ENCODE measurements at places on chromosomes 12 and 14. TPM values are rescaled to one million over a fixed set of nuclear protein-coding genes. Genes with fewer than 3 reads are reported as not detected.

Gene CCDC60
- polyA plus RNA-seq: not detected

Gene KCNK13
- 1.9 TPM for polyA plus RNA-seq

Gene KIF5A
- 0.06 TPM for polyA plus RNA-seq

Gene CLEC1A
- polyA plus RNA-seq: 4.8 TPM

Gene RAN
- polyA plus RNA-seq: 586 TPM

Gene CLECL1
- 0.25 TPM for polyA plus RNA-seq

Gene SLC6A15
- not detected for polyA plus RNA-seq

Gene SLC35F4
- not detected for polyA plus RNA-seq

Gene CFAP54
- polyA plus RNA-seq: not detected

DNA sequence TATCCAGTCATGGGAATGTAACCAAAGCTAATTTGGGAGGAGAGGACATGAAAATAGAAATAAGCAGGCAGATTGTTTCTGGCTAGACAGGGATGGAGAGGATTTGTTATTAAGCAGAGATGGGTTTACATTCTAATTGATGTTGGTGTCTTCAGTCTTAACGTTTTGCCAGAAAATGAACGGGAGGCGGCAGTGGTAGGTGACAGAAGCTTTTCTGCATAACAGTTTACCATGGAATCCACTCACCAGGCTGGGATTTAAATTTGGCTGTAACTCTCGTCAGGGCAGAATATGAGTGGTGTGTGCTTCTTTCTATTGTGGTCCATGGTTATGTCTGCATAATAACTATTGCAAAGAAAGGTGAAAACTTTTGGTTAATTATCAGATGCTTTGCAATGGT is 50.2 kb upstream of the OTX2 start:
- DNase-seq: no peak

DNA sequence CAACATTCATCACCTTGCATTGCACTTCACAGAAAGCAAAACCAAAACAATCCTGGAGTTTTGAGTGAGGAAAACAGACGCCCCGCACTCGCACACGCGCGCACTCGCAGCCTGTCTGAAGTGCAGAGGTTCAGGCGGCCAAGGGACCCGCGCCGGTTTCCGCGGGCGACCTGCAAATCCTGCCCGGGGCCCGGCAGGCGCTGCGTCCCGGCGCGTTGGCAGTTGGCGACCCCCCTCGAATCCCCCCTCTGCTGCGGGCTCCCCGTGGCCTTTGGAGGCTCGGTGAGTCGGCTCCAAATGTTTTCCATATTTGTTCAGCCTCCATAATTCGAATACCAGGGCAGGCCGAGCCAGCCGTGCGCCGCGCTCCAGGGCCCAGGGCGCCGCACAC is at the start of gene SSPN:
SSPN (plus strand) TSS at position 324 of the 391 bp plus-strand sequence. CDS start 100 bp downstream, outside the sequence.
- DNase-seq: peak; percentile 73

DNA sequence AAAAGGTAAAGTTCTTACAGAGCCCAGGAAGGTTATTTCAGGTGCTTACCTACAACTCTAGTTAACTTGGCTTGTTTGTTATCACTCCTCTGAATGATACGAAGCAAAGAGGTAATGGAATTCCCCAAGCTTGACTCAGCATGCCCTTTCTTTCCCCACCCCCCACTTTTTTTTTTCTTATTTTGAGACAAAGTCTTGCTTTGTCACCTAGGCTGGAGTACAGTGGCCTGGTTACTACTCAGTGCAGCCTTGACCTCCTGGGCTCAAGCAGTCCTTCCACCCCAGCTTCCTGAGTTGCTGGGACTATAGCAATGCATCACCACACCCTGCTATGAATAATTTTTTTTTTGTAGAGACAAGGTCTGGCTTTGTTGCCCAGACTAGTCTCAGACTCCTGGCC is 17.1 kb upstream of the YBX3 start:
- no peak for DNase-seq

- no peak for DNase-seq
Observed at GRCh38 chr12:108766294-108766693, 35.0 kb upstream of the CORO1C start.

DNA sequence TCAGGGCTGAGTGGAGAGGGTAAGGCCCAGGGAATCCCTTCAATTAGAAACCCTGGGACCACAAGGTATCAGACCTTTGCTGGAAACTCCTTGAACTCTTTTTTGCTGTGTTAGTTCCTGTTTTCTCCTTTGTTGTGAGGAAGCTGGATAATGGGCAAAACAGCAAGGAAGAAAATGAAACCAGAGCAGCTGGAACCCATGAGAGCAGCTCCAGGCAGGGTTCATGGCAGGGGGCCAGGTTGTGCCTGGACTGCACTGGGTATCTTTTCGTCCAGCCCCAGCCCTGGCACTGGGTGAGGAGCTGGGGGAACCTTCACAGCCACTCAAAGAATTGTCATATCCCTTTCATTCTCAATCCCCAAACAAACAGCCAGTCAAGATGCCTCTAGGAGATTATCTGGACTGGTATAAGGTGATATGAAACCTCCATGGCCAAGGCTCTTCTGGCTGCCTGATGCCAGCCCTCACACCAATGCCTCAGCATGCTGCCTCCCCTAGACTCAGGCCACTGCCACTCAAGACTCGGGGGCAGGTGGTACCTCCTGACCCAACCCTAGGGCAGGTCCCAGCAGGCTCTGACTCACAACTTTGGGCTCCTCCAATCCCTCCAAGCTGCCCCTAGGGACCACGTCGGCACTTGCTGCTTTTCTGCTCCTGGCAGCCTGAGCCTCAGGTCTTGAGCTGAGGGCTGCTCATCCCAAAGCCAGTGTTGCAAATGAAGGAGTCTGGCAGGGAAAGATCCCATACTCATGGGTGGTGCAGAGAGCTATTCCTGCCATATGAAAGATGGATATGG is 16.5 kb downstream of the FAM186B start:
- peak; percentile 50 for DNase-seq

GRCh38 chr12:65203376-65203775 is 34.0 kb downstream of the LEMD3 start:
- no peak for DNase-seq

DNA sequence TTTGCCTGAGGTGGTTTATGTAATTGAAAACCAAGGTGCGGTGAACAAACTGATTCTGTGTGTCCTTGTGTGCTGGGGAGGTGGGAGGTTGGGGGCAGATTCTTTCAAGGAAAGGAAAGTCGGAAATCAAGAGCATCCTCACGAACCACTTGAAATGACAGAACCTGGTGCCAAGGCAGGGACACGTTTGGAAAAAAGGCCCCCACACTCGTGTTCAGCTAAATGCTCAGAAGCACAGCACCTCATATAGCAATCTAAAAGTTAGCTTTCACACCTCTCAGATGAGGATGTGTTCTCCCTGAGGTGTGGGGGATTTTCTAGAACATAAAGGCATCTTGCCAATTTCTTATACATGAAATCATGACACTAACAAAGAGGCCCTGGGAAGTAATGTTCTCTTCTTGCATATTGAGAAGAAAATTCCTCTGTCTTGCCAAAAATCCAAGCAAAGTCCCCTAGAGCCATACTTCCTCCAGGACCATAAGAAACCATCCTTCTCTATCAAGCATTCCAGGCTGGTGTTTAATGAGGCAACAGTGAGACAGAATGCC is 119.6 kb downstream of the PLXNC1 start:
- no peak for DNase-seq

- no peak for DNase-seq
Observed at GRCh38 chr12:125406131-125406530, 340.9 kb downstream of the AACS start.

DNA sequence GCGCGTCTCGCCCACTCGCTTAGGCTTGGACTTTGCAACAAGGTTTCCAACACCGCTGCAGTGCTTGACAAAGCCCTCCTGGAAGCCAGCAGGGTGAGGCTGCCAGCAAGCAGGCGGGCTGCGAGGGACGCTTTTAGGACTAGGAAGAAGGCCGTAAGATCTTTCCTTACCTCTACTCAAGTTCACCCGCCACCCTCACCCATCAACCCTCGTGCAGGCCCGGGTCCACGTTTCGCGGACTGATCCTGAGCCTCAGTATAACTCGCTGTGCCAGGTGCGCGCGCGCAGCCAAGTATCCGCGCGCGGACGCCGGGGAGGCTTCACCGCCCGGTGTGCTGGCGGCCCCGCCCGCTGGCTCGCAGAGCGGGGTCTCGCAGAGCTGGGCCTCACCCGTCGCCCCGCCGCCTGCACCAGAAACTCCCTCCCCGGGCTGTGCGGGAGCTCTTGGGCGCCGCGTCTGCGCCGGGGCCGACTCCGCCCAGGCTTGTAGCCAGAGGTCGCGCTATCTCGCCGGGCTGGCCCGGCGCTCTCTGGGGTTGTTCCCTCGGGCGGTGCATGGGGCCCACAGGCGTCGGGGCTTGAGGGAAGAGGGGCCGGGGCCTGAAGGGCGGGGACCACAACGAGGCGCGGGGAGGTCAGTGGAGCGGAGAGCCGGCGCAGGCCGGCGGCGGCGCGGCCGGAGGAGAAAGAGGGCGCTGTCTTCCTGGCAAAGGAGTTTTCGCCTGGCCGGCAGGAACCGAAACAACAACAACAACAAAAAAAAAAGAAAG is 7.6 kb upstream of the SIX1 start:
- DNase-seq: peak; percentile 48

DNA sequence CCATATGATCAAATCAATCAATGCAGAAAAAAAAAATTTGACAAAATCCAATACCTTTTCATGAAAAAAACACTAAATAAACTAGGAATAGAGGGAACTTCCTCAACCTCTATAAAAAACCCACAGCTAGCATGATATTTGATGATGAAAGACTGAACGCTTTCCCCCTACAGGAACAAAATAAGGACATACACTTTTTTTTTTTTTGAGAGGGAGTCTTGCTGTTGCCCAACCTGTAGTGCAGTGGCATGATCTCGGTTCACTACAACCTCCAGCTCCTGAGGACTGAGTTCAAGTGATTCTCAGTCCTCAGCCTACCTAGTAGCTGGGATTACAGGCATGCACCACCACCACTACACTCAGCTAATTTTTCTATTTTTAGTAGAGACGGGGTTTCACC is 17.9 kb upstream of the CAMKK2 start:
- no peak for DNase-seq

GRCh38 chr12:46585854-46586621 is 213.5 kb upstream of the SLC38A2 start:
- DNase-seq: no peak

- no peak for DNase-seq
Observed at GRCh38 chr14:31536201-31536960, 24.8 kb upstream of the NUBPL start.

DNA sequence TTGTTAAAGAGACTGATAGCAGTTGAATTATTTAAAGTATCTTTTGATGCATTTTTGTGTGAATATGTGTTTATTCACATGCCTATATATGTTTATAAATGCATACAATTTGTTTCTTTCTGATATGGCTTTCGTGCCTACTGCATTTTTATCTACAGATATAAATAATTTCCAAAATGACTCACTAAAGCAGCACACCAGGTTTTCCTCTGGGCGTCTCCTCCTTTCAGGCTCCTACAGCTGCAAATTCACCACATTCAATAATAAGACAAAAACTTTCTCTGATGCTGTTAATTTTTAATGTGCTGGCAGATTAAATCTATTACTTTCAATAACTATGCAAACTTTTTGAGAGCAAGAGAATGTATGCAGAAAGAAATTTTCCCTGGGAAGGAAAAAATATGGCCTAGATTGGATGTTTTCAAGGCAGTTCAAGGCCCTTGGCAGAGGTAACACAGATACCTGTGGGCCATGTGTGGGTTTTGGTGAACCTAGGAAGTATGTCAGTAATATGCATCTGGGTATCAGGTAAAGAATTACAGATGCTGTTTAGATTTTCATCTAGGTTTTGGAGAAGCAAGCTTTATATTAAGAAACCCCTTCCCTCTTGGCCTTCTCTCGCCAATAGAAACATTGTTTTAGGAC is 381.8 kb downstream of the EGLN3 start:
- no peak for DNase-seq

GRCh38 chr14:104364830-104365229 is 214.7 kb upstream of the C14orf180 start:
- DNase-seq: no peak

- peak; percentile 89 for DNase-seq
Observed at GRCh38 chr14:24367514-24368211, at the start of gene NFATC4. NFATC4 (plus strand) TSS chr14:24368184; CDS start chr14:24368341, 157 bp downstream.

- DNase-seq: no peak
Observed at GRCh38 chr14:71328183-71328582, 420.9 kb downstream of the PCNX1 start.

Data from heart right ventricle (tissue), 16 donors.